ENCODE measurements at places on chromosomes 5 and 9.

DNA sequence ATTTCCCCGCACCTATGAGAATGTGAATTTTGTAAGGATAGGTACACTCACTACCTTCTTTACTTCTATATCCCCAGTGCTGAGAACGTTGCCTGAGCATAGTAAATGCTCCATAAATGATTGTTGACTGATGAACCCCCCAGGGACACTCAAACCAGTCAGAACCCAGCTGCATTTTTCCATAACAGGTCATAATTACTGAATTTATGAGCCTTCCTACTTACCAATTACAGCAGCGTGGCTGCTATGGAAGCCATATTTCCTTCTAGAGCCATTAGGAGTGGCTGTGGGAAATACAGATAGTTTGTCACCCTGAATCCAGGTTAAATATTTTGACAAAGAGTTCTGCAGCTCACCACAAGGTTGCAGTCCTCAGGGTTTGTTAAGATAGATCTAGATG is 135.0 kb downstream of the TAF11L14 start:
- no peak for DNase-seq

- DNase-seq, result no peak
These were observed 199.8 kb downstream of the LRRC70 start for GRCh38 chr5:62778316-62779009.

- DNase-seq, result no peak
These were observed 17.8 kb downstream of the NUDT2 start for GRCh38 chr9:34346873-34347799.

GRCh38 chr9:124831642-124832364 is 21.5 kb upstream of the WDR38 start:
- DNase-seq, result no peak

DNA sequence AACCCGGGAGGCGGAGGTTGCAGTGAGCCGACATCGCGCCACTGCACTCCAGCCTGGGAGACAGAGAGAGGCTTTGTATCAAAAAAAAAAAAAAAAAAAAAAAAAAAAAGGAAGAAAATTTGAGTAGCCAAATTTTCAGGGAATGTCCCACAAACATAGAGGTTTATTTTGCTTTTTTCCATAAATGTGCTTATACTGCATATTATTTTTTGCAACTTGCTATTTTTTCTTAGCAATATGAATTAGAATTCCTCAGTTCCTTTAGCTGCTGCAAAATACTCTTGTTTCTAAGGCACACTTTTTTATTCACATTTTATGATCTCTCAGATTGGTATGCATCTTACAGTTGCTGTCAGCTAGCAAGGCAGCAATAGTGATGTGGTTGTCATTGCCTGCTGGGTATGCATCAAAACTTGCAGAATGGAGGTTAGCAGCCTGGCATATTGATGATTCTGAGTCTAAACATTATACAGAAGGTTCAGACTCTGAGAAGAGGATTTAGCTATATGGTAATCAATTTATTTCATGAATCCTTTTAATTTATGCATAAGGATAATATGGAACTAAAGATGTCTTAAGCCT is 13.0 kb upstream of the MSANTD3 start:
- no peak for DNase-seq

DNA sequence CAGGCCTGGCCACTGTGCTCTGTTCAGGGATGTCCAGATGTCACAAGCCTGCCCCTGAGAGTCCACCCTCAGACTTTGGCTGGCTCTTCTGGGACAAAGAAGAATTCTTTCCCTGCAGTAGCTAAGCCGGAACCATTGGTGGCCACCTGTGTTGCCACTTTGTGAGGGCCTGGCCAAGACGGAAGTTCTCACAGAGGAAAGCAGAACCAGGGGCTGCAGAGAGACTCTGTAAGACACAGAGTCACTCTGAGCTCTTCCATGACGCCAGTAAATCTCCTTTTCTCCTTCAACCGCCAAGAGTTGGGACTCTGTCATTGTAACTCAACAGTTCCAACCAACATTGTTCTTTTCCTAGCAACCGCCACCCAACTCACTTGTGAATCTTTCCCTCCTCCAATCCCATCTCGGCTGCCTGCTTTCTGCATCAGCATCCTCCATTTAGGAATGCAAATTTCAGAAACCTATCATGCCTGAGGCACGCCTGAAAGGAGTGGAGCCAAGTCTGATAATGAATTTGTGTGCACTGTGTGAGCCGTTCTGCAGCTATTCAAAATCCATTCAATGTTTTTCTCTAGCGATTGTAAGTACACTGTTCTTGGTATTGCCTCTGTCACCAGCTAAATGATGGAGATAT is 37.8 kb upstream of the ATP6V1G1 start:
- DNase-seq, result no peak

- no peak for DNase-seq
These were observed 1.8 kb downstream of the MCTP1 start for GRCh38 chr5:95283022-95283615.

GRCh38 chr5:99129768-99130501 is 201.1 kb upstream of the CHD1 start:
- no peak for DNase-seq

DNA sequence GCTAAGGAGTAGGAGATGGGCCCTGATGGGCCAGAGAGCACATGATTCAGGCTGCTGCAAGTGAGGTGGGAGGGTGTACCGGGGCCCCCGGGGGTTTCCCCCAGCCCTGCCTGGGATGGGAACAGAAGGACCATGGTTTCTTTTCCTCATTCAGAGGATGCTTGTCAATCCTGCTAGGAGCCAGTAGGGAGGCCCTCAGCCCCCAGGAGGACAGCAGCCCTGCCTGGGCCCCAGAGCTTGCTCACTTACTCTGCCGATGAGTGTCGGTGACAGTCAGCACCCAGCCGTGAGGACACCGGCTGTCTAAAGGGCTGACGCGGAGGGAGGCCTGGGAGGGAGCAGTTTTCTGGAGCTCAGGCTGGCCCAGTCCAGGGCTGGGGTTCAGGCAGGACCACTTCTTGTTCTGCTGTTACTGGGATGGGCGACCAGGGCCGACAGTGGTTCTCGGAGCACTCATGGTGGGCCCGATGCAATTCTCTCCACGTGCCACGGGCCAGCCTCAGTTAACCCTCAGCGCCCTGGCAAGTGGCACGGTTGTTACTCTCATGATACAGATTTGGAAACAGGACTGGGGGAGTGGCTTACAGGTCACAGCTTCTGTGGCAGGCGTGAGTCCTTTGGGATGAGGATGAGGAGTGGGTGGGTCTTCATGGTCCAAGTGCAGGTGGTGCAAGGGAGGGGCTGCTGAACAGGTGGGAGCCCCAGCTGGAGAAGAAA is 1.8 kb downstream of the ARRDC1 start:
- DNase-seq, result no peak

- no peak for DNase-seq
These were observed 26.2 kb downstream of the ZNF474 start for GRCh38 chr5:122155546-122155945.

- DNase-seq, result no peak
These were observed 32.1 kb upstream of the TCF7 start for GRCh38 chr5:134082264-134082992.

DNA sequence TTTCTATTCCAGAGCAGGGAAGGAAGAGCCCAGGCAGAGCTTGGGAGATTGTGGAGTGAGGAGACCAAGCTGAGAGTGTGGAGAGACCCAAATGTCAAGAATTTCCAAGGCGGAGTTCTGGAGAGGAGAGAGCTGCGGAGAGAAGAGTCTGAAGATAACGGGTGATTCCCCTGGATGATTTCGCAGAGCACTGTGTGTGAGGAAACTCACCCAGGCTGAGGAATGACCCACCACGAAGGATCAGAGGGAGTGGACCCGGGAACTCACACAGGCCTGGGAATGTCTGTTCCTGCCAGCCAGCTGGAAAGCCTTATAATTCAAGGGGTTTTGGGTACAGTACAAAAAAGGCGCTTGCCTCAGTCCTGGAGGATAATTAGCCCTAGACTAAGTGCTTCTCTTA is 94.2 kb downstream of the WNK2 start:
- DNase-seq, result no peak

DNA sequence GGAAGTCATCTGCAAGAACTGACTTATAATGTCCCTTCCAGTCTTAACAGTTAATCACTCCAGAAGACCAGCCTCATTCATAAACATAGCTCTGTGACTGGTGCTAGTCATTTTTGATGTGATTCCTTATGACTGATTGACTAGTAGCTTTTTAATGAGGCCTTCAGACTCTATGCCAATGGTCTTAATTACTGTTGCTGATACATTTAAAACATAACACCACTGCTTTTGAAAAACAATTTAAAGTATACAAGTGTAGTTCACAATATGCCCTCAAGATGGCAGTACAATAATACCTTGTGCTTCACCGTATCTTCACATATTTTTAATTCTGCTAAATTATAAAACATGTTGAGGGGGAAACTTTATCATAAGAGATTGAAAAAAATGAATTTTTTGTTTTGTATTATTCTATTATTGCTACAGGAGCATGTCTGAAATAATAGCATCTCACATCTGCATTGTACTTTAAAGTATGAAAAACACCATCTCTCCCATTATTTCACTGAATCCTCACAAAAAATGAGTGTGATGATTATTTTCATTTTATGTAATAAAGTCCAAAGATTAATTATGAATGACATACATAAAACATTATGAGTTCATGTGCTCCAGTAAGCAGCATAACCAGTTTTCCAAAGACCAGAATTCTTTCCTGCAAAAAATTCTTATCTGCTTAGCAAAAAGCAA is 55.2 kb upstream of the SHISAL2B start:
- DNase-seq, result no peak

- DNase-seq, result no peak
These were observed 50.4 kb downstream of the PPIC start for GRCh38 chr5:122985954-122986721.

- no peak for DNase-seq
These were observed 60.4 kb downstream of the FREM1 start for GRCh38 chr9:14849851-14850250.

DNA sequence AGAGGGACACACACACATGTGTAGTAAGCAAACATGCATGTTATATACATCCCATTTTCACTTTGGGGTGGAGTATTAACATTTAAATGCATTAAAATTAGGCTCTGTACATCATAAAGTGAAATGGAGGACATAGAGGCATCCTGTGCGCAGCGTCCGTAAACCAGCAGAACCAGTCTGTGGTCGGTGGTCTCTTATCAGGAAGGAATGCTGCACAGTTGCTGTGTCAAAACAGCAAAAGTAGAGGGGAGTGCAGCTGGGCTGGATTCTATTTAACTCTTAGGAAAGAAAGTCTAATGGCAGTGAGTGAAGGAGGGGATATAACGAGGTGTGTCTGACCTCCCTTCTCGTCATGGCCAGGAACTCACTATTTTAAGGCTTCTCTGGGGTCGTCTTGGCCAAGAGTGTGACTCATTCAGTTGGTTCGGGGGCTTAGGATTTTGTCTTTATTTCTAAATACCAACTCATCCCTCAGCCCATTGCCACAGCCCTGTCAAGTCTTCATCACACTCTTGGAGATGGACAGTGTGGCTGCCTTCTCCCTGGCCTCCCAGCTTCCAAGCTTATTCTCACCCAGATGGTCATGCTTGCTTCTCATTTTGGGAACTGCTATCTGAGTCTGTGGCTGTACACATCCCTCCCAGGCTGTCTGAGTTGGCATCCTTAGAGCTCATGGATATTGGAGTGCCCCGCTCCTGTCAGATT is 20.1 kb upstream of the CXCL14 start:
- DNase-seq, result no peak

DNA sequence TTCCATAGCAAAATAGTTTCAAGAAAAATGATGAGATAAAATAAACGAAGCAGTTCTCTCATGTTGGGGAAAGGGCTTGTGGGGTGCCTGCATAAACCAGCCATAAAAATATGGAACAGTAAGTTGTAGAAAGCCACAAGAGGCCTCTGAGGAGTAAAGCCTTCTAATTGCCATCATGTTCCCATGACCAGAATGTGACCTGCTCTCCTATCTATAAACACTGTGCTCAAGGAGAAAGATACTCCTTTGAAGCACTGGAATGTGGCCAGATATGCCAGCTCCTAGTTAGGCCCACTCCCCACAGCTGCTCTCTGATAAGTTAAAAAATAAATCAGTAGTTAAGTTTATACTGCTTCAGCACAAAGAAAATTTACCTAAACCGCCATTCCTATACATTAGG is 65.8 kb downstream of the SETX start:
- no peak for DNase-seq

- DNase-seq, result no peak
These were observed 63.1 kb downstream of the TMOD1 start for GRCh38 chr9:97564291-97565175.

DNA sequence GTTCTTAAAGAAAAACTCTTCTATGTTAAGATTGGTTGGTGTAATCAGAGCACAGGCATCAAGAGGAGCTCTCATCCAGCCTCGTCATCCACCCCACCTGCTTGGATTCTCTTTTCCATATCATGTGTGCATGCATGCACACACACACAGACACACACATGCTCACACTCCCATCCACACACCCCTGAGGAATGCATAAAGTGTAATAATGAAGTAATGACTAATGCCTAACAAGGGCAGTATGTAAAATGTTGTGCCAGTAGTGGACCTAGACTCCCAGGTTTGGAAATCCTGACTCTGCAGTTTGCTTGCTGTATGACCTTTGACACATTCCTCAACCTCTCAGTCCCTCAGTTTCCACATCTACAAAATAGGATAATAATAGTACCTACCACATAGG is 280.0 kb upstream of the ANKRD55 start:
- no peak for DNase-seq

- no peak for DNase-seq
These were observed 873.1 kb upstream of the CTNND2 start for GRCh38 chr5:12777342-12777741.

- no peak for DNase-seq
These were observed 40.5 kb upstream of the CTSL start for GRCh38 chr9:87685441-87685840.

DNA sequence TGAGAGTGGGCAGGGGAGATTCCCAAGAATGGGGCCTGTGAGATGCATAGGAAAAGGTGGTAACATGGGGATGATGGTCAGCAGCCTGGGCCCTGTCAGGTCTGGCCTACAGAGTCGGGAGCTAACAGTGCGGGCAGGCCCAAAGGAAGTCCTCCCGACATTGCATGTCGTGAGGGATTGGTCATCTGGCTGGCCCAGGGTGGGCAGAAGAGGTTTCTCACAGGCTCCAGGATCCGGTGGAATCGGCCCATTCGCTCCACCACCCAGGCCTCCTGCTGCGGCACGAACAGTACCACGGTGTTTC is 514 bp downstream of the STOML2 start:
- no peak for DNase-seq

GRCh38 chr5:59099270-59099994 is 516.6 kb downstream of the RAB3C start:
- peak; percentile 25 for DNase-seq

- DNase-seq, result no peak
These were observed 239.3 kb downstream of the CETN3 start for GRCh38 chr5:90170261-90170660.

- no peak for DNase-seq
These were observed 26.1 kb downstream of the TNIP1 start for GRCh38 chr5:151054709-151055108.

DNA sequence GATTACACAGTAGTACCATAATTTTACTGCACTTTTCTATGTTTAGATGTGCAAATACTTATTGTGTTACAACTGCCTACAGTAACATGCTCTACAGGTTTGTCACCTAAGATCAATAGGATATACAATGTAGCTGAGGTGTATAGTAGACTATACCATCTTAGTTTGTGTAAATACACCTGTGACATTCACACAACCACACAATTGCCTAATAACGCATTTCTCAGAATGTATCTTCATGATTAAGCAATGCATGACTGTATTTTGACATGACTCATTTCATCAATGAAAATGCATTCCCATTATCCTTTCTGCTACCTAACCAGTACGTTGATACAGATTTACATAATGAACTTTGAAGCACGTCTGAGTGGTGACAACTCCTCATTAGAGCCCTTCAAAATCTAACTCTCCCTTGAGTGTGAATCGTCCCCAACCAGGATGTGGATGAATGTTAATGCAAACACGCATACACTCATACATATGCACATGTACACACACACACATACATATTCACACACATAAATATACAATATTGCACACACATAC is 28.4 kb downstream of the GZMK start:
- DNase-seq, result no peak

Data from CD8-positive, alpha-beta memory T cell (primary cell).